ENCODE measurements at places on chromosomes 1 and 21.

- no peak for DNase-seq
These were observed 50.2 kb downstream of the UBE4B start for GRCh38 chr1:10082785-10083479.

GRCh38 chr1:246074421-246074820 is 432.7 kb downstream of the SMYD3 start:
- no peak for DNase-seq

- DNase-seq: no peak
These were observed 16.6 kb downstream of the LDLRAP1 start for GRCh38 chr1:25560001-25560400.

GRCh38 chr1:12462586-12462985 is 155.4 kb downstream of the DHRS3 start:
- DNase-seq: no peak

GRCh38 chr1:47409311-47410067 is 6.6 kb upstream of the FOXE3 start:
- DNase-seq: no peak

DNA sequence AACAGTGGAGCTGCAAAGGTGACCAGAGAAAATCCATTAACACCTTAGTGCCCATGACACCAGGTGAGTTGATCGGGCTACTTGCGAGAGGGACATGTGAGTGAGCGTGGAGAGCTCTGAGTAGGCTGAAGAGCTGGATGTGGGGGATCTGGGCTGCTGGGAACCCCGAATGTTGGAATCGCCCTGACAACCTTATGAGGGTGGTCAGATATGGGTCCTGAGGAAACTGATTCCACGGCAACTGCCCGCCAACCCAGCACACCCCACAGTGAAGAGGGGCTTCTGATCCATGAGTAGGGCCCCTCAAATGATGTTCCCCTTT is 705 bp upstream of the QSOX1 start:
- DNase-seq: no peak

- no peak for DNase-seq
These were observed 220.4 kb downstream of the RHOU start for GRCh38 chr1:228955691-228956090.

DNA sequence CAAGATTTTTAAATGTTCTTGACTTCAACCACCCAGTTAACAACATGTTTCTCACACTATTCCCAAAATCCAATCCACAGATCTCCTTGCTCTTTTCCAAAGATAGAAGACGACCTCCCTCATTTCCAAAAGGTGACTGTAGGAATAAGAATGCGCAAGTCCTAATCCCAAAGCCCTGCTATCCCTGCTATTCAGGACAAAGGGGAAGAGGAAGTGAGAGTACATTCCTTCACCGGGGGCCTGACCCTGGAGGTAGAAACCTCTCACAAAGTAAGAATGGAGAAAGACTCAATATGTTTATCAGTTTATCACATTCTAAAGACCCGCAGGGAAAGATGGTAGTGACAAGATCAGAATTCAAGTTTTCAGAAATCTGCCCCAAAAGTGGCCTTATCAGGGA is 55.7 kb downstream of the PLEKHA6 start:
- no peak for DNase-seq

GRCh38 chr1:83932281-83932680 is 66.7 kb downstream of the TTLL7 start:
- no peak for DNase-seq

- no peak for DNase-seq
These were observed 33.9 kb upstream of the ASPM start for GRCh38 chr1:197180252-197180878.

GRCh38 chr1:225677350-225678124 is 24.6 kb upstream of the ENAH start:
- DNase-seq: no peak

DNA sequence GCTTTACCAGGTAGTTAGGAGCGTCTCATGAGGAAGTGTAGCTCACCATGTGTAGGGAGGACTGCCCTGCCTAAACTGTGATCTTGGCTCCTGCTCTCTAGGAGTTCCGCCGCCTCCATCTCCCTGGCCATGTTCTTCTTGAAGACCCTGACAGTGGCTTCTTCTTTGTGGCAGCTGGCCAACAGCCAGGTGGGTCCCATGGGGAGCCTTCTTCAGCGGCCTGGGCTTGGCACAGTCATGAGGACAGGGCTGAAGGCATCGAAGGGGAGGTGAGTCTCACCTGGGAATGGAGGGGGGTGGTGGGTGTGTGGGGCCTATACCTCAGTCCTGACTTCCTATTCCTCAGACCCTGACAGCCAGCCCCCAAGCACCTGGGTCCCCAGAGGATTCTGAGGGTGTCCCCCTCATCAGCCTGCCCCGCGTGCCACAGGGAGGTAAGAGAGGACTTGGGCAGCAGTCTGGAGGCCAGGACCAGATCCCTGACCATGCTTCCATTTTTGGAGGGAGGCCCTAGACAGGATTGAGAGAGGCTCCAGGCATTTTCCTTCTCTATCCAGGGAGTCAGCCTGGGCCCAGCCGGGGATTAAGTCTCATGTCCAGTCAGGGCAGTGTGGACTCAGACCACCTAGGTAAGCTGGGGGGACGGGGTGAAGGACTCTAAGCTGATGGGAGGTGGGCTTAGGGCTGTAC is 21.4 kb downstream of the HYI start:
- DNase-seq: no peak

DNA sequence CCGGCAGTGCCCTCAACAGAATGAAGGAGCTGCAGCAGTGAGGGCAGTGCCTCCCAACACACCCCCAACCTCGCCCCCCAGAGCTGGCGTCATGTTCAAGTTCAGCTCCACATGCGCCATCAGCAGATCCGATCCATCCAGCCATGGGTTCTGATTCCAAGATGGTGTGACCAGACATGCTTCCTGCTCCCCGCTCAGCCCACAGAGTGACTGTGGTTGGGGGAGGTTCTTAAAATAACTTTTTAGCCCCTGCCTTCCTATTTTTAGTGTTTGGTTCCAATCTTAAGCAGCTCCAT is 30.1 kb upstream of the GPR137B start:
- no peak for DNase-seq

- no peak for DNase-seq
These were observed 53.2 kb upstream of the RAVER2 start for GRCh38 chr1:64691626-64692025.

- DNase-seq: no peak
These were observed 17.8 kb upstream of the PTGFR start for GRCh38 chr1:78472851-78473496.

DNA sequence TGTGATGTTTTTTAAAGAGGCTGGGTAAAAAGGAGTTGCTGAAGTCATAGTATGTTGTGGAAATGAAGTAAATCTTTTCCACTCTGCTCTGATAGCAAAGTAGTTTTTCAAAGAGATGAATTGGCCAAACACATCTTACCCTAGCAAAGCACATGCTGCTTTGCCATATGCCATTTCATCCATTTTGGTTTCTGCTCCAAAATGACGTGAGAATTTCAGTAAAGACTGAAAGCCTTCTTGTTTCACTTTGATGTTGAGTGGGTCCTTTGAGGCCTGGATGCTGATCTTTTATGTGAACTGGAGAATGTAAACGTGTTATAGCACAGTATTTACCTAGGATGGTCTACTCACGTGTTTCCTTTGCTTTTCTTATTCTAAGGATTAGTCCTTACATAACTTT is 73.3 kb upstream of the PGD start:
- DNase-seq: no peak

DNA sequence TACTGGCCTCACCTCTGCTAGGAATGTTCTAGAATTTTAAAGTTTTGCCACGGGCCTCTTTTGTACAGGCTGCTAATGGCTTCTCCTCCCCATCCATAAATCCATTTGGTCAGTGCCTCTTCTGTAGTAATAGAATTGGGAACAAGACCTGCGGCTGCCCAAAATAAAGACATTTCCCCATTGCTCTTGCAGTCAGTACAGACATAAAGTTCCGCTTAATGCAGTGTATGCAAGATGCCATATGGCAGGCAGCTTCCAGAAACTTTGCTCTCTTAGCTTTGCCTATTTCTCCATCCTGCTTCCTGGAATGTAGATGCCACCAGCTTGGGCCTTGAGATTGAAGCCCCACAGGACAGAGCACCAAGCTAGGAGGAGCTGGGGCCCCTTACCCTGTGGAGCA is 3.7 kb upstream of the SLC2A5 start:
- DNase-seq: no peak

GRCh38 chr1:205271277-205271676 is 43.5 kb downstream of the TMCC2 start:
- DNase-seq: no peak

- no peak for DNase-seq
These were observed 58.5 kb downstream of the SLC25A24 start for GRCh38 chr1:108141621-108142020.

DNA sequence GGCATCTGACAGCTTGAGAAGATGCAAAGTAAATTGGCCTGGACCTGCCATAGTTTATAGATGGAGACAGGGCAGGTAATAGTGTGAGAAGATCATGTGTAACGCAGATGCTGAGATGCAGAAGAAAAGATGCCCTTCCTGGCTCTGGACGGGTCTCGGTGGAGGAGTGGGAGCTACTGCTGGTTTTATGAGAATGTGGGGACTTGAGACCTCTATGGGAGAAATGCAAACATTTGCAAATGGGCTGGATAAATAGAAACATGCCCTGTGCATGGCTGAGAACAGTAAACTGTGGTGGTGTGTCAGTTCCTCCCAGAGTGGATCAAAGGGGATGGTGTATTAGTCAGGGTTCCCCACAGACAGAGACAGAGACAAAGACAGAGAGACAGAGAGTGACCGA is 21.9 kb downstream of the UBASH3A start:
- DNase-seq: no peak

GRCh38 chr1:46114925-46115603 is 17.4 kb downstream of the PIK3R3 start:
- DNase-seq: no peak

DNA sequence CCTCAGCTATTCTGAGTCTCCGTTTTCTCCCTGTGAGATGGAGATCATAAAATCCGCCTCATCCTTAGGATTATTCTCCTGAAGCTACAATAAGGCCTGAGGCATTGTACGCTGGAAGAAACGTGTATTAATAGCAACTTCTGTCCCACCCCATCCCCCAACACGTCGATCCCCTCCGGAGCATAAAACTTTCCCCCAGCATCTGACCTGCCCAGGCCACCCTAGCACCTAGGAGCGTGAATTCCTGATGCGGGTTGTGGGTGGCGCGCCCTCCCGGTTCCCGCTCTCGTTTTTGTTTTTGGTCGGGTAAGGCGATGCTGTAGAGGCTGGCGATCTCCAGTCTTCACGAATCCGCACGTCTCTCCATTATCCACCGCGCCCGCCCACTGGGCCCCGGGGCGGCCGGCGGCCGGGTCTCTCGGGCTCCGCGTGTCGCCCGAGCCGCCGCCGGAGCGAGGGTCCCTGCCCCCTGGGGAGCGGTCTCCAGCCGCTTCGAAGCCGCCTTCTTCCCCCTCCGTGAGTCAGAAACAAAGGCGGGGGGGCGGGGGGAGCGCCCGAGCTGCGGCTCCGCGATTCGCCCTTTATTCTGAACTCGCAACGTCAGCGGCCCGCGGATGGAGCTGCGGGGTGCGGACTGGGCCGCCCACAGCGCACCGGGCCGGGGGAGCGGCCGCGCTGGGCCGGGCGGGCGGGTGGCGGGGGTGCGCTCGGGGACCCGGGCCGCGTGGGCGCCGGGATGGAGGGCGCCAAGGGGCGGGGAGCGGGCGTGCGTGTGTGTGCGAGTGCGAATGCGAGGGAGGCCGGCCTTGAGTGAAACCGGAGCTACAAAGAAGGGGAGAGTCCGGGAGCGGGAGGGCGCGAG is at the start of gene PLEKHO1:
TSS of gene PLEKHO1 (plus strand) at position 646 of the 862 bp plus-strand sequence. CDS start 342 bp downstream, outside the sequence.
- peak; percentile 85 for DNase-seq

DNA sequence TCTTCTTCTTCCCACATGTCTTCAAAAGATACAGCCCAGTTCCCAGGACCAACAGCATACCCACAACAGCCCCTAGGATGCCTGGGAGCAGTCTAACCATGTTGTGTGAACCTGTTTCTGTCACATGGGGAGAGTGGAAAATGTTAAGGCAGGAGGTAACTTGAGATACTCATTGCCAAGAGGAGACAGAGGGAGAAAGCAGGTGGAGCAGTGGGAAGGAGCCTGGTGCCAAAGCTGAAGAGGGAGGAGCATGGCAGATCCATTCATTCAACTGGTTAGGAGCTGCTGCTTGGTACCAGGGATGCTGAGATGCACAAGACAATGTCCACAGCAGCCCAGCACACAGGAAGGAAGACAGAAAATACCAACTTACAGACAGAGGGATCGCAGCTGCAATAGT is 149.8 kb upstream of the ETV3 start:
- no peak for DNase-seq

DNA sequence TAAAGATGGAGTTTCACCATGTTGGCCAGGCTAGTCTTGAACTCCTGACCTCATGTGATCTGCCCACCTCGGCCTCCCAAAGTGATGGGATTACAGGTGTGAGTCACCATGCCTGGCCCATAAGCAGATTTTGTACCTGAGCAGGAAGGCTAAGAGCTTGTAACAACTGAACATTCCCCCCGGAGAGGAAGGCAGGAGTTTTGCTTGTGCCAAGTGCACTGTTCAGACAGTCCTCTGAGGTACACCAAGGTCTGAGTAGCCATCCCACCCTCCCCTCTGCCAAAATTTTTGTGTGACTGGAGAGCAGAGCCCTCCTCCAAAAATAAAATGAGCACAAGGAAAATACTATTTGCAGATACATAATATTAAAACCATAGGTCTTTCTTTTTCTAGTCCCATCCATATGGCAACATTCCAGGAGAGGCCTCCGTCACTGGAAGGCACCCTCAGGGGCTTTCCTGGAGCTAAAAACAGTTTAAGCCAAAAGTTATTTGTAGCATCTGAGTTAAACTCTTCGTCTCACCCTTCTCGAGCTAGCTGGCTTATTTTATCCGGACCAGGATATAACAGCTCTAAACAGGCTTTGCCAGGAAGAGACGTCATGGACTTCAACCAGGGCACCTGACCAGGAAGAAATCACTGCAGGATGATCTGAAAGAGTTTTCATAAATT is 27.2 kb downstream of the CAPN2 start:
- DNase-seq: no peak

DNA sequence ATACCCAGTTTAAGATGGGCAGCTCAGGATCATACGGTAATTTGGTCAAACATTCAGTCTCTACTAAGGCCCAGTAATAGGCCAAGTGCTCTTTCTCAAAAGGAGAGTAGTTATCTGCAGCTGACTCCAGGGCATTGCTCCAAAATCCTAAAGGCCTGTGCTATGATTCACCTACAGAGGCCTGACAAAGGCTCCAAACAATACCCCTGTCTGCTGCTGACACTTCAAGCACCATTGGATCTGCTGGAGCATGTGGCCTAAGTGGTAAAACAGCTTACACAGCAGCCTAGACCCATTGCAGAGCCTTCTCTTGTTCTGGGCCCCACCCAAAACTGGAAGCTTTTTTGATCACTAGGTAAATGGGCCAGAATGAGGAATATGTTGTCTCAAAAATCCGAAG is 22.8 kb downstream of the SLAMF7 start:
- DNase-seq: no peak

- no peak for DNase-seq
These were observed 4.6 kb downstream of the NENF start for GRCh38 chr1:212437179-212437798.

- no peak for DNase-seq
These were observed 306.3 kb upstream of the ESRRG start for GRCh38 chr1:217029281-217030157.

- DNase-seq: no peak
These were observed 216.4 kb downstream of the SLC44A5 start for GRCh38 chr1:75394386-75395139.
